ENCODE measurements at places on chromosomes 5 and 9.

DNA sequence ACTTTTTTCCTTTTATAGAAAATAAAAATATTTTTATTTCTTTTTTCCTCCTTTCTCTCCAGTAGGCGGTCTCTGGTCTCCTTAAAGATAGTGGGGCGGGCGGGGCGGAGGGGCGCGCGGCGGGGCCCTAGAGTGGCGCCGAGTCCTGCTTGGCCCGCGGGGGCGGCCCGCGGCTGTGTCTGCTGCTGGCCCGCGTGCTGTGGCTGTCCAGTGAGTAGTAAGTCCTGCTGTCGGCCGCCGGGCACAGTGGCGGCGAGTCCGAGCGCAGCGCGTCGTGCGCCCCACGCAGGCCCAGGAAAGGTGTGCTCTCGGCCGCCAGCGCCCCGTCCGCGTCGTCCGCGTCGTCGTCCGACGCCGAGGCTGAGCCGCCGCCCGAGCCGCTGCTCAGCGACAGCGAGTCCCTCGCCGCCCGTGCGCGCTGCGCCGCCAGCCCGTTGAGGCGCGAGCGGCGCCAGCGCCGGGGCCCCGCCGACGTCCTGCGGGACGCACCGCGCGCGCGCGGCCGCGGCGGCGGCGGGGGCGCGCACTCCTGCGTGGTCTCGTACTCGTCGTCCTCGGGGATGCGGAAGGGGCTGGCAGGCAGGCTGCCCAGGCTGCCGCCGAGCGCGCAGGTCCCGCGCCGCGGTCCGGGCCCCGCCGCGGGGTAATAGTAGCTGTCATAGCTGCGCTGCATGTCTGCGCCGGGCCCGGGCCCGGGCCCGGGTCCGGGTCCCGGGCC lies 52.3 kb downstream of the PSD2 start:
- peak; percentile 22 for DNase-seq

DNA sequence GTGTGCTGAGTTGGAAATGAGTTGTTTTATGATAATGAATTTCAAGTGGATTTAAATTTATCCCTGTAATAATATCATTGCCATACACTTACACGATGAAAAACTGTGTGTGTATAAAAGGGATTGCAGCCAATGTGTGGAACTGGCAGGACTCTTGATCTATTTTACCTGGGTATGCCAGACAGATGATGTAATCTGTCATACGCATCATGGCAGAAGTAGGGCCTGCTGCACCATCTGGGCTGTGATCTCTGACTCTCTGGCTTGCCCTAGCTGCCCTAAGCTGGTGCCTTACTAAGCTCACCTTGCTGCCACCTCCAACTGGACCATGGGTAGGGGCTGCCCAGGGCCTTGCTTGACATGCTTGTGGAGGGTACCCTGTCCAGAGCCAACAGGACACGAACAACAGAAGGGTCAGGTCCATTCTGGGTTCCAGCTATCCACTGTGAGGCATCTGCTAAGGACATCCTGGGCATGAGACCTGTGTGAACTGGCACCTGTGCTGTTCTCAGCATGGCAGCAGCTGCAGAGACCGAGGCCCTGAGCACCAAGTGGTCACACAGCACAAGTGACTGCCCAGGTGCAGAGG lies 184.2 kb downstream of the FSTL4 start:
- DNase-seq = no peak

GRCh38 chr9:86285261-86285660 lies 2.9 kb upstream of the ISCA1 start:
- DNase-seq = peak; percentile 39

DNA sequence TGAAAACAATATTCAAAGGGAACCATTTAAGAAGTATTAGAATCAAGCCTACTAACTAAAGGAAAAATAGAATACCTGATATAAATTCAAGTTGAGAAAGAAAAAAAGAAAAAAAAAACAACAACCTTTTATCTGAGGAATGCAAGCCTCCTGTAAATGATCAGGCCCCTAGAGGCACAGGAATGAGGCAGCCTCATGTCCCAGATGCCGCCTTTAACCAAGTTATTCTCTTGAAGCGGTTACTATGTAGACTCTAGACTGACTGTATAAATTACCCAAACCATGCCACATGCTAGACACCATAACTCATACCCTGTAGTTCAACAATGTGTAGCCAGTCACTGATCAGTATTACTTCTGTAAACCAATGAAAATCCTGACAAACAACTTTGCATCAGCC lies 929.6 kb downstream of the TAF11L14 start:
- no peak for DNase-seq

- DNase-seq = no peak
Observed at GRCh38 chr9:137439158-137439714, 1.9 kb downstream of the ENTPD8 start.

DNA sequence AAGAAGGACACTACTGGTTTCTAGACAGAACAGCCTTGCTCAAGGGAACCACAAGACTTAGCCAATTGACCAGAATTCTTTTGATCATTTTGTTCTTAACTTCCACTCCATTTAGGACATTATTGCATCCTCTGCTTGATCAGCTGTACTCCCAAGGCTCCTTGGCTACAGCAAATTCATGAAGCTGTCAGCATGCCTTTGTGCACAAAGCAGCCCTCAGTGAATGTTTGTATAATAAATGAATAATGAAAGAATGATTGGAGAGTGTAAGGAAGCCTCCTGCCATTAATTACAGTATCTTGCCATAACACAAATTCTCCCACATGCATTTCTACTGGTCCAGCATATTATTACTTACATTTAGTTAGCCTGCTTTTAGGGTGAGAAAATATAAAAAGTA lies 449.6 kb downstream of the SLCO4C1 start:
- DNase-seq = no peak

DNA sequence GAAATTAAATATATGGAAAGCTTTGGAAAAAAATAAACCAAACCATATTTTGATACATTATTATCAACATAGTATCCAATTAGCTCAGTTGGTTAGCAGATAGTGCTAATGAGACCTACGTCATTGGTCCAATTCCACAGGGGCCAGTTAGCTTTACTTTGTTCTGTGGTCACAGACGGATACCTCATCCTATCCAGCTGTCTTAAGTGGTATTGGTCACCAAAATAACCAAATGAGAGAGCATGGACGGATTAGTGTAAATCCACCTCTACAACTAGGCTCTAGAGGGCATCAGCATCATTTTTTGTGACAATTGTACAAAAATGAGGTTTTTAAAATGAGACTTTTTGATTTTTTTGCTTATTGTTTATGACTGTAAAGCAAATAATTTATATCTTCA lies 364.2 kb downstream of the KIAA0825 start:
- DNase-seq = no peak

GRCh38 chr5:61619289-61619688 lies 287.2 kb downstream of the ZSWIM6 start:
- DNase-seq = no peak

GRCh38 chr9:121744002-121744686 lies 92.7 kb downstream of the DAB2IP start:
- DNase-seq = no peak

GRCh38 chr5:151937851-151938250 lies 13.2 kb upstream of the GLRA1 start:
- no peak for DNase-seq

- DNase-seq = no peak
Observed at GRCh38 chr9:127214421-127215267, 49.9 kb upstream of the GARNL3 start.

- DNase-seq = peak; percentile 19
Observed at GRCh38 chr5:34583167-34583566, 73.0 kb upstream of the RAI14 start.

DNA sequence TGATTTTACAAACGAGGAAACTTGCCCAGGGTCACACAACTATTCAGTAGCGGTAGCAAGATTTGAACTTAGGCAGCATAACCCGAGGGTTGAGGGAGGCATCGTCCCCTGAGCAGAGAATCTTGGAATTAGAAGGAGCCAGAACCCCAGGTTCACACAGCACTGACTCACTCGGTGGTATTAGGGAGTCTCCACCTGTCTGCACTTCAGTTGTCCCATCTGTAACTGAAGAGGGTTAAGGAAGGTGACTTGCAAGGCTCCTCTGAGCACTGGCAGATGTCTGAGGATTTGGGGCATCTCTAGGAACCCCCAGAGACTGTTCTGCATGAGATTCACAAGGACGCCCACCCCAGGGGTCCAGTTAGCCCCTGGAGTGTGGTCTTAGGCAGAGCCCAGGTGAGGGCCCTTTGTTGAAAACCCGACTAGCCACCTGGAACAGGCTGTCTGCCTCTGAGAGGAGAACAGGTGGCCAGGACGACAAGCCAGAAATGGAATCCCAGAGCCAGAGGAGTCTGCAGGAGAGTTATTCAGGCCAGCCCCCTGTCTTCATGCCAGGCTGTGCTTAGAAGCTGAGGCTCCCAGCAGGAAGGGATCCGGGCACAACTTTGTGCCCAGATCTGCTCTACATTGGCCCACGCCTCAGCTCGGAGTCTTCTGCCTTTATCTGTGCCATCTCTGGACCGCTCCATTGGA lies 50.0 kb upstream of the ORM1 start:
- no peak for DNase-seq

DNA sequence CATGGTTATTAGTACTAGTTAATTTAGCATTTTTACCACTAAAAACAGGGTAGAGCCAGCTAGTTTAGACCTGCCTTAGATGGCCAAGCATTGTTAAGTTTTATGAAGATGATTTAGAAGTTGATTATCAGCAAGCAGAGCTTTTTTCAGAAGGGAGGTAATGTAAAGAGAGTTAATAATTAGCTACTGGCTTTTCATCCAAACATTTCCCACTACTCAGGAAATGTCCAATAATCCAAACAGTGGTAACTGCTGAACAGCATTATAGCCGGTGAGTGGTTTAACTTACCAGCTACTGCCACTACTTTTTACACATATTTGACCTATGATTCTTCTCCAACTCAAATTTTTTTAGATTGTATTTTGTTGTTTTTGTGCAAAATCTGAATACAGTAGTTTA lies 1.7 kb downstream of the ITGA1 start:
- DNase-seq = no peak

DNA sequence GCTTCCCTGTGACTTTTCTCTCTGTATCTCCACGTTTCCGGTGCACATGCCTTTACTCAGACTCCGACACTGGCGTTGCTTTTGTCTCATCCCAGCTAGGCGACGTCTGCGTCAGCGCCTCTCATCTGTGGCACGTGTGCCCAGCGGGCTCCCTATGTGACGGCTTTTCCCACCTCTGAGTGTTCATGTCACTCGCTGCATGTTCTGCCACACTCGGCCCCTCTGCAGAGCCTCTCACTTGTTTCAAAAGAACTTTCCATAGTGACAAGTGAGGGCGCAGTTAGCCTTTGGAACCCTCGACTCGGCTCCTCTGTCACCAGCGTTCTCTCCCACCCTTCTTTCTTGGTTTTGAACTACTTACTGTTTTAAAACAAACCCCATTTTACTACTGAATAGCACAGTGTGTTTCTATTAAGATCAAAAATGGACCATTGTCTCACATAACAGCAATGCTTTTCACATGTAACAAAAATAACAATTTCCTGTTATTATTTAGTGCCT lies 113.4 kb upstream of the CACNA1B start:
- DNase-seq = no peak

- DNase-seq = peak; percentile 66
Observed at GRCh38 chr9:221989-222776, 7.5 kb downstream of the DOCK8 start.

- DNase-seq = peak; percentile 56
Observed at GRCh38 chr5:142611154-142611553, 74.7 kb downstream of the FGF1 start.

- no peak for DNase-seq
Observed at GRCh38 chr5:45205403-45205961, 396.7 kb downstream of the MRPS30 start.

DNA sequence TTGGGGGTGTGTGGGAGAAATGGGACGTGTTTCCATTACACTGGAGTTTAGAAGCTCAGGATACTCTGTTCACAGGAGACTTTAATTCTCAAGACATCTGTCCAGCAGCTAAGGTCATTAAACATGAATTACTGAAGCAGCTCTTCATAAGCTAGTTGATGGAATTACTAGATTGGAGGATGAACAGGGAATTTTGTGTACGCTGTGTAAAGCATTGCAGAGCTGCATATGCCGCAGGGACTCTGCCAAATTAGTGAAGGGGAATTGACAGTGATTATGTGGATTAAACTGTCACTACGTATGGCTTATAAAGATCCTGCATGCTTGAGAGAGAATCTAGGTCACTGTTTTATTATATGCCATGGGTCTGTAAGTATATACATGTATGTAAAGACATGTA lies 177.5 kb upstream of the TBC1D2 start:
- no peak for DNase-seq

DNA sequence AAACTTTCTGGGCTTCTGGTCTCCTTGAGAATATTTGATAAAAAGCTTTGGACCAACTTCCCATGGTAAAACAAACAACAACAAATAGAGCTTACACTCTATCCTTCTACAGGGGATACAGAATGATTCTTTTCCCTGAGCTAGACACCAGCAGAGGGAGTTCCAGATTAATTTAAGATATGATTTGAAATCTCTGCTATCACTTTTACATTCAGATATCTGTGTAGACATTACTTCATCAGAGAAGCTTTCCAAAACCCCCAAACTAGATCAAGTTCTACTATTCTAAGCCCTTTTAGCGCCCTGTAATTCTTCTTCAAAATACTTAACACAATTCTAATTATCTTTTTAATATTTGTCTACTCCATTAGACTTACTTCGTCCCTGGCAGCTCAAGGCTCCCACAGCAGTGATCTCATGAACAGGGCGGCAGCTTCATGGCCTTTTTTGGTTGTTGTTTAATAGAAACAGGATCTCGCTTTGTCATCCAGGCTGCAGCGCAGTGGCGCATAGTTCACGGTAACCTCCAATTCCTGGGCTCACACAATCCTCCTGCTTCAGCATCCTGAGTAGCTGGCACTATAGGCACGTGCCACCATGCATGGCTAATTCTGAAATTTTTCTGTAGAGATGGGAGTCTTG lies 955 bp upstream of the GALNT12 start:
- no peak for DNase-seq

- DNase-seq = no peak
Observed at GRCh38 chr5:24389968-24390367, 254.8 kb downstream of the CDH10 start.

DNA sequence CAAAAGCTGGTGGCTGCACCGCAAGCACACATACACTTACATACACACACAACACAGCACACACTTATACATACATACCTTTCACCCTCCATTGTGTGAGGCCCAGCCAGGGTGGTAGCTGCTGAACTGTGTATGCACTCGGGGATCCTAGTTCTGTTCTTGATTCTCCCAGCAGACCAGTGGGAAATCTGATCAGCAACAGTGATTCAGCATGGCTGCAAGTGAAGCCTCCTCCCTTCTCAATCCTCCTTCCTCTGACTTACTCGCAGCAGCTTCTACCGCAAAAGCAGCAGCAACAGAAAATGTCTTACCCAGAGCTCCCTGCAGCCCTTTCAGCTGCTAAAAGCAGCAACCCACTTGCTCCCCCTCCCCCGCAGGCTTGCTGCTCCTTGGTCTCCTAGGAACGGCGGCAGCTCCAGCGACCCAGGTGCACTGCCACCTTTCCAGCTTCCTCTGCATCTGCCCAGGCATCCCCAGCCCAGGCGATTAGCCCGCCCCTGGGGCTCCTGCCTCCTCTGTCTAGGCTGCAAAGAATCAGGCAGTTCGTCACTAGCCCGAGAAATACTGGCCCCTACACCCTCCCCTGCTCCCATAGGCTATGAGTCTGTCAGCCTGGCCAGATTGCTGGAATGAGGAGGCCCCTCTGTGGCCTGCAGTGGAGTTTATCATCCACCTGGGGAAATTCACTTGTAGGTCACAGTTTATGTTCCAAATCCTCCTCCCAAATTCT lies at the start of gene KLHL3:
KLHL3 (minus strand) TSS at position 535 of the 730 bp plus-strand sequence; CDS start at position 92, 443 bp downstream.
- DNase-seq = no peak

Measured in inflammatory macrophage treated with lipopolysaccharide for 1 hour (primary cell).